Glomerular endothelial cell (primary cell): ENCODE measurements at places on chromosomes 2 and 18.

- no peak for DNase-seq
Observed at GRCh38 chr2:212088353-212088752, 450.2 kb downstream of the ERBB4 start.

- DNase-seq, result no peak
Observed at GRCh38 chr2:112342067-112342550, 66.7 kb downstream of the ZC3H6 start.

- DNase-seq, result no peak
Observed at GRCh38 chr2:207935991-207936370, 89.3 kb downstream of the PLEKHM3 start.

DNA sequence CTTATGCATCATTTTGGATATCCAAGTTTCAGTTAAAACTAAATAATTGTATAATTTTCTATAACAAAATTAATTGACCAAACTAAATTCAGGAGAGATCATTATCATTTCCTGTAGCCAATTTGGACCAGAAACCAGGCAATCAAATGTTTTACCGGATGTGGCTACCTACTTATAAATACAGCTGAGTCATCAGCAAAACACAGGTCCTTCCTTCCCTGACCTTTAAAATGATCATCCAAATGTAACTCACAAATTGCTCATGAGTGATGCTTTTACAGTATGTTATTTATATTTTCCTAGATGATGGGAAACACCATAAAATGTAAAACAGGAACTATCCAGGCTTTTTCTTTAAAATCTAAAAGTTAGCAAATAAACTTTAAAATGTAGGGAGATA lies 133.7 kb downstream of the CBLN2 start:
- no peak for DNase-seq

DNA sequence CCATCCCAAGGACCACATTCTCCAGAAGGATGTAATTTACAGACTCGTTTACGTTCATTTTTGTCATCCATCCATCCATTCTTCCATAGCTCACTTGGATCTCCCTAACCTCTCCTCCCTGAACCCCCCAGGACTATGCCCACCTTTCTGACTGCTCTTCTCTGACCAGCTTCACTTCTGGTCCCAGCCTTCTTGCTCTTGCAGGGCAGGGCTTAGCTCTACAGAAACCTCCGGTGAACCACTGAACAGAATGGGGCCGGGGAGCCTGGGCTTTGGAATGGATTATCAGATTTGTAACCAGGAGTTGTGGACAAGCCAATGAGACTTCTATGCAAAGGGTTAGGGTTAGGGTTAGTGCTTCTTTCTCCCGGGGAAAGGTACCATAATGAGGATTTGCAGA lies 95.0 kb downstream of the TGFA start:
- DNase-seq, result no peak

DNA sequence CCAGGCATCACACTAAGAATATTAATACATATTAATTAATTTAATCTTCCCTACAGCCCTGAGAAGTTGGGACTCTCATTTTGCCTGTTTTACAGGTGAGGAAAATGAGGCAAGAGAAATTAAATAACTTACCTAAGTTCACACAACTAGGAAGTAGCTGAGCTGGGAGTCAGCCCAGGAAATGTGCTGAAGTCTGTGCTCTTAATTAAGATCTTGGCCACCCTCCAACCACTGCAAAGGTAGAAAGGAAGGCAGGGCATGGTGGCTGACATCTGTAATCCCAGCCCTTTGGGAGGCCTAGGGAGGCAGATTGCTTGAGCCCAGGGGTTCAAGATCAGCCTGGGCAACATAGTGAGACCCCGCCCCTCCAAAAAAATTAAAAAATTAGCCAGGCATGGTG lies 12.9 kb upstream of the MGAT4A start:
- no peak for DNase-seq

GRCh38 chr18:78363556-78364387 lies 615.8 kb upstream of the SALL3 start:
- DNase-seq, result no peak

- no peak for DNase-seq
Observed at GRCh38 chr2:74119912-74120825, 27.5 kb downstream of the BOLA3 start.

- DNase-seq, result no peak
Observed at GRCh38 chr2:237729681-237730475, 68.7 kb upstream of the RBM44 start.

DNA sequence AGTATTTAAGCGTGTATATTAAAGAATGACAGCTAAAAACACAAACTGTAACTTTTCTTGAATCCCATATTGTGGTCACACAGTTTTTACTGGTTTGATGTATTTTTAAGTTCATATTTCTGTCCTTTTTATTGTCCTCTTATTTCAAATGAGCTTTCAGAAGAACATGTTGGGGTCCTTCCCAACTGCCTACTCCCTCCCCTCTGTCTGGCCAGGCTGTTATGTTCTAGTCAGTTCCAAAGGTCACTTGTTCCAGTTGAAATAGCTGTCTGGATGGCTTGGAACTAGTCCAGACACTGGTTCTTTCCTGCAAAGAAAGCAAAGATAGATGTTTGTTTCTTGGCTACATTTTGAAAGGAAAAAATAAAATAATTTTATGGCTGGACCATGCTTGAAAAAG lies 306.9 kb downstream of the GULP1 start:
- no peak for DNase-seq

DNA sequence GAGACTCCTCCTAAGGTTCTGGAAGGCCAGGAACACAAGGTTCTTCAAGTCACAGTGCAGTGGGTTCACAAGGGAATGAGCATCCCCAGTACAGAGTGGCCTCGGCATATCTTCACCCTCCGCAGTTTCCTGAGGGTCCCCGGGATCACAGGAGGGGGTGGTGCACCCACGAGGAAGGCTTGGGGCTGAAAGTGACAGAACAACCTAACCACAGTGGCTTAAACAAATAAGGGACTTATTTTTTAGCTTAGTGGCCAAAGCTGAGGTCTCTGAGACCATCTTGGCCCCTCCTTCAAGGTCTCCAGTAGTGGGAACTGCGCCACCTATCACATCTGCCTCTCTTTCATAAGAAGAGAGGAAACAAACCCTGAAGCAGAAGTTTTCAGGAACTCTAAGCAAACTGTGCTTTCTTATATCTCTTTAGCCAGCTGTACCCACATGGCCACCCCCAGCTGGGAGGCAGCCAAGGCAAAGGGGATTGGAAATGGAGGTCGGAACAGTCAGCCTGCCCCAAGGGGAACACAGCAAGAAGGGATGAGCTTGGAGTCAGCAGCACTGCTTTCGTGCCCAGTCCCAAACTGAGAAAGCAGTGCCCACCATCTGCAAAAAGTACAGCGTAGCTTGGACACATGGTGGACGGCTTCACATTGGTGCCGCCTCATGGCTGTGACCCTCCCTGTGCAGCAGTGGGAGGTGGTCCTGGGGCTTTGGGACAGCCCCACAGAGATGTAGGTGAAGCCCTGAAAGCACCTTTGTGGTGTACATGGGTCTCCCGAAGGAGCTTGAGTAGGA lies 260.0 kb upstream of the ID2 start:
- DNase-seq, result no peak

DNA sequence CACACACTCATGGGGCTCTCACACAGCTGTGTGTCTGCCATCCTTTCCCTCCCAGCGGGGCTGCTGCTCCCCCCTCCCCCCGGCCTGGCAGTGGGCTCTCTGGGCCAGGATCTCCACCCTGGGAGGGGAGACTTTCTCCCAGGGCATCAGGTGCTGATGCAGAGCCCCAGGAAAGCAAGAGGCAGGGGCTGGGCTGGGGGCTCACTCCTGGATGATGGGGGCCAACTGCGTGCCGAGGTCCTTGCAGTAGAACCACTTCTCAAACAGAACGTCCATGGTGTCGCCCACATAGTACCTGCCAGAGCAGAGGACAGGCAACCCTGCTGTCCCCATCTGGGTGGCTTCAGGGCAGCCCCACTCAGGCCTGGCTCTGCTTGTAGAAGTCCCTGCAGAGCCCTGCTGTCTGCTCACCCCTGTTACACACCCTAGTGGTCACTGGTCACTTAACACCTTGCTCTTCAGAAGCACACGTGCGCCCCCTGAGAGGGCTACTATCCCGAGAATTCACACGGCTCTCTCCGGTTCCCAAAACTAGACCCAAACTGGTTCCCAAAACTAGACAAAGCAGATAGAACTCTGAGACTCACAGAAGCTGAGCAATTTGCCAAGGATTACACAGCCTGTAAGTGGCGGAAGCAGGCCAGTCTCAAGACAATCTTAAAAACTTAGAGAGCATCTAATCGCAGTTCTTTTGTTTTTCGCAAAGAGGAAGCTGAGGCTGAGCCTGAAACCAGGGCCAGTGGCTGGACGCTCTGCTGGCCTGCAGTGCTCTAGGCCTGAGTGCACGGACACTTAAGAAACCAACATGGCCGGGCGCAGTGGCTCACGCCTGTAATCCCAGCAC lies 6.6 kb upstream of the OXER1 start:
- DNase-seq, result peak; percentile 16

DNA sequence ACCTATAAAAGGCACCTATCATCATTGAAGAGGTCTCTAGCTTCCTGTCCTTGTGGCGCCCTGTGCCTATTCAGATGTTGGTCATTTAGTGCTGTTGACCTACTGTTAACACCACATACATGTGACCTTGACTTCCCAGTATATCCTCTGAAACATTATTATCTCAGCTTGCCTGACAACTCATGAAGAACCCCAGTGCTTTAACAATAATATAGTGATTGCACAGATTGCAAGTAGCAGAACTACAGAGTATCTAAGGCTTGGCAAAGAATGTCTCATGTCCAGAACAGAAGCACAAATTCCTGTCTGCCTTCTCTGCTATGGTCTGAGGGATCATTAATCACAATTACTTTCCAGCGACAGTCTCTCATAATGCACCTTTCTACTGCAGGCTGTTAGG lies 165.3 kb downstream of the LCLAT1 start:
- DNase-seq, result no peak

GRCh38 chr2:178320011-178320585 lies 125.8 kb downstream of the OSBPL6 start:
- no peak for DNase-seq

GRCh38 chr2:24855022-24855622 lies 61.9 kb downstream of the CENPO start:
- DNase-seq, result no peak
